T-helper 1 cell (primary cell): ENCODE measurements at places on chromosomes 7 and 10.

DNA sequence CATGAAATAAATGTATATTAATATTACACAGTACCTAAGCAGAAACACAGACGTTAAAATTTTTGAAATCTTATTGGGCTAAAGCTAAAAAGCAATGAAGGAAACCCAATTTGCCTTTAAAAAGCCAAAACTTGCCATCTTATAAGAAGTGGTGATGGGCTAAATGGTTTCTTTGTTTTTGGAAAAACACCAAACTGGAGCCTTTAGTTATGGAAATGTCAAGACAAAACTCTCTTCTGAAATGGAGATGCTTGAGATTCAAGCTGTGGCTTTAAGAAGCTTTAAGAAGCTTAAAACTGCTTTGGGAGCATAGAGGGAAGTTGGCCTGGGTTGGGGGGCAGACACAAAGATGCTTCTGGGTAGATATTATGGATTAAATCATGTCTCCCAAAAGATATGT lies 277.0 kb downstream of the GFRA1 start:
- no peak for DNase-seq

- DNase-seq = no peak
These were observed 251.7 kb upstream of the MYO3A start for GRCh38 chr10:25682203-25682851.

GRCh38 chr7:140069298-140069949 lies 6.7 kb upstream of the PARP12 start:
- no peak for DNase-seq

DNA sequence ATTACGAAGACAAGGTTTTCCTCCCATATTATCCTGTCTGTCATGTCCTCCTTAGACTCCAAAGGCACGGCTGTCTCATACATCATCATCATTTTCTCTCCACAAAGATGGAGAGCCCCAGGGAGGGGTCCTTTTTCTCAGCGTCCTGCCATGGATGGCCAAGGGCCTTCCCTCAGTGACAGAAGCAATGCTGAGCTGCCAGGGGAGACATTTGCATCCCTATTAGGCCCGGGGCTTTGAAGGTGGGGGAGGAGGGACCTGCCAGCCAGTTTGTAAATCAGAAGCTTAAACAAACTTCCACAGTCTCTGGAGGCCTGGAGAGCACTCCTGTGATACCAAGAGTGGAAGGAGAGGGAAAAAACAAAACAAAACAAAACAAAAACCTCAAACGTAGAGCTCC lies 112.4 kb upstream of the ADO start:
- DNase-seq = no peak

GRCh38 chr7:143265017-143265693 lies 1.9 kb downstream of the GSTK1 start:
- DNase-seq = no peak

- DNase-seq = no peak
These were observed 499.9 kb upstream of the FZD8 start for GRCh38 chr10:36141856-36142560.

- DNase-seq = no peak
These were observed 186.8 kb downstream of the MGMT start for GRCh38 chr10:129653861-129654260.

- DNase-seq = no peak
These were observed 162.2 kb downstream of the C1GALT1 start for GRCh38 chr7:7344583-7344982.

DNA sequence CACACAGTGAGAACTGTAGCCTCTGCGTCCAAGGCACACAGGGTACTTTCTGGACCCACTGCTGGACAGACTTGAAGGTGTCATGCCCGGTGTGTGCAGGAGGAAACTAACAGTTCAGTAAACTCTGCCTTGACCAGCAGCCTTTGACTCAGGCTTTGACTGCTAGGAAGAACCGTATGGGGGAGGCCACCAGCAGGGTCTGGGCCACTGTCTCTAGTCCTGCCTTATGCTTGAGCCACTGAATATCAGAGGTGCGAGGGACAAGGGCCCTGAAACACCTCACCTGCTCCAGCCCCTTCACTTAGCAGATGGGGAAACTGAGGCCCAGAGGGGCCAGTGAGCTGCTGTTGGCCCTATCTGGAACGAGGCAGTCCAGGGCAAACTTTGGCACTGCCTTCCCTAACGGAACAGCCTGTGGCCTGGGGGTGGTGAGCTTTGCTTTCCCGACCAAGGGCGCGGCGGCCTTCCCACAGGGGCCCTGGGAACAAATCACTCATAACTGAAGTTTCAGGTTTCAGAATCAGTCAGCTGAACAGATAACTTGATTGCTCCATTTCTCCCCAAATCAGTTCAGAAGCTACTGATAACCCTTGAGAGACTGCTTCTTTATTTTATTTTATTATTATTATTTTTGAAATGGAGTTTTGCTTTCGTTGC lies 130.0 kb downstream of the FAM53B start:
- peak; percentile 65 for DNase-seq

- DNase-seq = no peak
These were observed 50.6 kb upstream of the CELF2 start for GRCh38 chr10:10967029-10967428.

GRCh38 chr7:45173596-45174327 lies 16.2 kb downstream of the RAMP3 start:
- DNase-seq = no peak

- no peak for DNase-seq
These were observed 246.2 kb downstream of the MAD1L1 start for GRCh38 chr7:1986366-1987083.
